Mesenteric fat pad (tissue), 1 donor: ENCODE measurements at places on chromosomes 3 and 15.

GRCh38 chr3:8777978-8778267 is 8.5 kb upstream of the OXTR start:
- no peak for DNase-seq

DNA sequence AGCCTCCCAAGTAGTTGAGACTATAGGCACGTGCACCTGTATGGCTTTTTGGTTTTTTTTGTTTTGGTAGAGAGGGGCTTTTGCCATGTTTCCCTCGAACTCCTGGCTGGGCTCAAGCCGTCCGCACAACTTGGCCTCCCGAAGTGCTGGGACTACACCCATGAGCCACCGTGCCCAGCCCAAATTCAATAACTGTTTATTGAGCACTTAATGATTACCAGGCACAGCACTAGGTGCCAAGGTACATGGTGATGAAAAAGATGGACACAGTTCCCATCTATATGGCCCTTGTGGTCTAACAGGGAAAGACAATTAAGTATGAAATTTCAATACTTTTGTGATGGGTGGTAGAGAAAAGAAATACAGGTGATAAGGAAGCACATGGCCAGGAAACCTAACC is 35.8 kb upstream of the ZNF148 start:
- peak; percentile 33 for DNase-seq

DNA sequence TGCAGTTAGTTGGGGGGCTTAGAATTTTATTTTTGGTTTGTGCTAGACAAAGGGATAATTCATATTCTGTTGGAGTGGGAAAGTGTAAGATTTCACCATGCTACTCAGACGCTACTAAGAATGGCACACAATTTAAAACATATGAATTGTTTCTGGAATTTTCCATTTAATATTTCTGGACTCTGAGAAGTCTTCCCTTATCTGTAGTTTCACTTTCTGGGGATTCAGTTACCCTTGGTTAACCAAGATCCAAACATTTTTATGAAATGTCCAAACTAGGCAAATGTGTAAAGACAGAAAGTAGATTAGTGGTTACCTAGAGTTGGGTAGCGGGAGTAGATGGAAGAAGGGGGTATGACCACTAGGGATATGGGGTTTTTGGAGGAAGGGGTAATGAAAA is 53.1 kb downstream of the TCF12 start:
- DNase-seq = no peak

DNA sequence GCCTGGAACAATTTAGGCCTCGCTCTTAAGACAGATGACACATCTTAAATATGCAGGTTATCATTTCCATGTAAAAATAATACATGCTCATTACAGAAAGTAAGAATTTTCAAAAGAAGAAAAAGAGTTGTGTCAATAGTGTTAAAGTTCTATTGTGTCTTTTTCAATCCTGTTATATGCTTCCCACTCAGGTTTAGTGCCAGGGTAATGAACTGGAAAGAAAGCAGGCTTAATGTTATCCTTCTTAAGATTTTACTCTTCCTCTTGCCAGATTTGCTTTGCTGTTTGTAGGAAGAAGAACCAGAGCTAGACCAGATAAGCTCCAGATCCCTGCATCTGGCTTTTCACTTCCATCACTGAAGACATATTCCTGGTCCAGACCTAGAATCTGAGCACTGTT is 128.6 kb downstream of the TPRG1 start:
- DNase-seq = no peak

DNA sequence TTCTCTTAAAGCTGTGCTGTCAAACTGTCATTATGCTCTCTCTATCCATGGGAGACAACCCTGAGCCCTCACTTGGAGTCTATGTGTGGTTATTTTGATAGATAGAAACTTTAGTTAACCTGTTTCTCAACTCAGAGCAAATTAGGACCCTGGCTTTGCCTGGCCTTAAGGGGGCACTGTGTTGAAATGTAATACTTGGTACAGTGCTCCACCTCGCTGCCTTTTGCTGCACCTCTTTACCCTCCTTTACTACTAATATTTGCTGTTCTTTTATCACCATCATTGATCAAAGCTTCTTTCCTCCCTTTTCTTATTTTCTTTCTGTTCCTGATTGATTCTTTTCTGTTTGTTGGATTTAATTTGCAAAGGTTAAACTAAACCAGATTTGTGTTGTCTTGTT is 34.3 kb downstream of the STT3B start:
- DNase-seq = no peak

DNA sequence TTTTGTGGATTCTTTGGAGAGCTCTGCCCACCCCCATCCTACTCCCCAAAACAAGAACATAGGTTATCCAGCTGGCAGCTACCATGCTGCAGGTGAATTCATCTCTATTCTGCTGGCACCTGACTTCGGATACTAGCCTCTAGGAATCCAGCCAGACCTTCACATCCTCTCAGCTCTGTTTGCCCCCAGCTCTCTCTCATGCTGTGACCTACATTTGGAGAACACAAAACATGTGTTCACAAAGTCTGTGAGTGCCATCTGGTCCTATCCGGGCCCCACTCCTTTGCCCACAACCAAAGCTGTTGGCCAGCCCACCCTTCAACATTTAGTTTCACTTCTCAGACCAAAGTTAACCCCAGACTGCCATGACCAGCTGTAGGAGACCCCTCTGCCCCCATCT is 89.4 kb upstream of the C3orf80 start:
- DNase-seq = no peak

DNA sequence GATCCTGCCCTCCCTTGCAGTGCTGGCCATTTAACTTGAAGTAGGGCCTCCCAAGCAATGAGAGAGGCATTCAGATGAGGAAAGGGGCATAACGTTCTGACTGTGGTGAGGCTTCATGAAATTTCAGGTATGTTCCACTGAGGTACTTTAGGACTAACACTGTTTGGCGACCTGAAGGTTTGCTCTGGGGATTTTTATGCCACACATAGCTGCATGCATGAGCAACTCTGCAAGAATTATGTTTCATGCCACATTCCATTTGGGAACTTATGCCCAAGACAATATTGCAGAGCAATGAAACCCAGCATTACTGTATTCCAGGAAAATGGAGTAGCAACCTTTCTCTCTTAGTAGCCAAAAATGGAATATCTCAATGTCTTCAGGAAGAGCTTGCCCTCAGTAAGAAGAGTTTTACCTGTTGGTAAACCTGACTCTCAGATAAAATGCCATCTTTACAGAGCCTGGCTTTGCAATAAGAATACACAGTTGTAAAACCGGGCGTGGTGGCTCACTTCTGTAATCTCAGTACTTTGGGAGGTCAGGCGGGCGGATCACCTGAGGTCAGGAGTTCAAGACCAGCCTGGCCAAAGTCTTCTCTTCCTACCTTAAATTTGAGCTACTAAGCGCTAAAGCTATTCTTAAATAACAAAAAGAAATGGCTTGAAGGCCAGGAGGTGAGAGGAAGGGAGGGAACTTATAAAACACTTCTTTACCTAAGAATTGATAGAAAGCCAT is 16.7 kb upstream of the TBL1XR1 start:
- no peak for DNase-seq

GRCh38 chr3:179563271-179563783 is 601 bp downstream of the ACTL6A start:
- DNase-seq = peak; percentile 90

GRCh38 chr15:47136236-47136635 is 581.1 kb upstream of the SEMA6D start:
- no peak for DNase-seq

DNA sequence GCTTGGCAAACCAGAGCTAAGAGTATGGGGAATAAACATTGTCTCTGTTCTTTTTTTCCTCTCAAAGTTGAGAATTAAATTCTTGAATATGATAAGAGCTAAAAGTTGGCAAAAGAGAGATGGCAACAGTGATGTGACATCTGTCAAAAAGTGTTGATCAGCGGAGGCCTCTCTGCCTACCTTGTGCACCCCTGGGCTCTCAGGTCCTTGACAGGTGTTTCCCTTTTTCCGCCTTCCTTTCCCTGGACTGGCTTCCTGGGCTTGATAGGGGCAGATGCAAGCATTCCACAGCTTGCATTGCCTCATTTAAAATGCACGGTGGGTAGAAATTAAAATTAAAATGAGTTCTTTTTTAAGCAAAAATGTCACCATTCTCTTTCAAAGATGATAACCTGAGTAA is 84.2 kb downstream of the NSUN3 start:
- no peak for DNase-seq

- no peak for DNase-seq
These were observed 16.5 kb downstream of the SPICE1 start for GRCh38 chr3:113498221-113499005.

DNA sequence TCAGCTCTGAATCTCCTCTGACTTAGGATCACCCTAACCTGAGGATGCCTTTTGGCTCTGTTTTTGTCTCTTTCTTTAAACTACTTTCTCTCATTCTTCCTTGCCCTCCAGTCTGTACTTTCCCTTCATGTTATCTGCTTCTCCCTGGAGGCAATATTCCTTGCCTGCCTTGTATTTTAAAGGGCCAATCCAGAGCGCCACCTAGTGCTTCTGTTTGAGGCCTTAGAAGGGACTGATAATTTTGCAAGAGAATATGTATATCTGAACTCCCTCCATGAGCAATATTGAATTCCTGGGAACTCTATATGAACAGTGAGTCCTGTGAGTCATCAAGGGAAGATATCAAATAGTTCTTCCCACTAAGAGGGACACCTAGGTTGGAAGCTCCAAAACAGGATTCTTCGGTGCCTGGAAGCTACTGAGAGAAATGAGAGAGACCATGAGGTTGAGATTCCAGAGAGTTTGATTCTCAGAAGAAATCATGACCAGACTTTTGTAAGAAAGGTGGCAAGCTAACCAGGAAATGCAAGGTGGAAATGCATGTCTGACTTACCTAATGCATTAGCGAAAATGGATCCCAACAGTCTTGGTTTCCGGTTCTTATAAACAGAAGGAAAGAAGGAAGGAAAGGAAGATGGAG is 203.8 kb upstream of the CD96 start:
- DNase-seq = no peak

DNA sequence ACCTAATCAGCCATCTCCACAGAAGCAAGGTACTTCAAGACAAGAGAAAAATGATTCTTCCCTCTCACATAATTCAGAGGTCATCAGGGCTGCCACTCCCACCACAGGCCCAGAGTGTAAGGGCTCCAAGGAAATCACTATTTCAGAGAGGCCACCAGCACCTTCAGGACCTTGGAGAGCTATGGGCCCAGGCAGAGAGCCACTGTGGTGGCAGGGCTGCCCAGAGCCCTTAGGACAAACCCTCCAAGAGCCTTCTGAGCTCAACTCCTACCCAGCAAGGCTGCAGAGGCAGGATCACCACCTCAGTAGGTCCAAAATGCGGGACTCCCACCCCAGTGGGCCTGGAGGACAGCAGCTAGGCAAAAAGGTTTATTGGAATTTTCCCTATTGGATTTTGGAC is 17.9 kb upstream of the FAN1 start:
- DNase-seq = no peak

DNA sequence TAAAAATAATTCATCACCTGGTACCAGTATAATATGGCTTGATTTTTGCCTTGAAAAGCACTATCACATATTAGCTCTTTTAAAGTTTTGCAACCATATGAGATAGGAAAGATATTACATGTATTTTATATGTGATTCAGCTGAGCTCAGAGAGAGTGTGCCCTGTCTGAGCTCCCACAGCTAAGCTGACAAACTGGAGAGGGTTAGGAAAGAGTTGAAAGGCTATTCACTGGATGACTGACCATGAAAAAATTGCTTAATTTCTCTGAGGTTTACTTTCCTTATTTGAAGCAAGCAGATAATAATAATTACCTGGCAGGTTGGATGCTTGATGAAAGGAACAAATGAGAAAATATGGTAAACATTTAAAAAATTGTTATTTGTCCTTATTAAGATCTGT is 97.4 kb upstream of the CCDC80 start:
- no peak for DNase-seq

GRCh38 chr3:165636684-165637015 is 200.6 kb downstream of the BCHE start:
- no peak for DNase-seq

DNA sequence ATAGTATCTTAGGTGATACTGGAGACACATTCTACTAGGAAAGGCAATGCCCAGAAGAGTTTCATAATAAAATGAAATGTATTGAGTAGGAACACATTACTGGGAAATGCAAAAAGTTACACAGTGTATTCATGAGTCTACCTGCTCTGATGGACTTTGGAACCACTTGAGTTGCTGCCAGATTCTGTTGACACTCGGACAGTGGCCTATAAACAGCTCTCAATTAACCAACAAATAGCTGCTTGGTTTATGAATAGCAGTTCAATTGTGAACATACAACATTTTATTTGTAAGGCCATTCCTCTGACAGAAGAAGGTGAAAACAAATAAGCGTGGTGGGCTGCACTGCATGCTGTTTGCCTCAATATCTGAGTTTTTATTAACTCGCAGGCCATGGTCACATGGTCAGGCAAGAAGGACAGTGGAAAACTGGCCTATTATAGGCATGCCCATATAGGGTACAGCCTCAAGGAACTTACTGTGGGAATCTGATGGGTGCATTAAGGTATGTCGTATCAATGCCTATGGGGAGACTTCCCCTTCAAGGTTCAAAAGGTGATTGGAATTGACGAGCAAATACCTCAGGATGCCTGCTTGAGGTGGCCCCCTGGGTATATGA is 66.2 kb downstream of the C3orf80 start:
- no peak for DNase-seq

GRCh38 chr3:83039422-83039821 is 1278.0 kb upstream of the GBE1 start:
- no peak for DNase-seq

DNA sequence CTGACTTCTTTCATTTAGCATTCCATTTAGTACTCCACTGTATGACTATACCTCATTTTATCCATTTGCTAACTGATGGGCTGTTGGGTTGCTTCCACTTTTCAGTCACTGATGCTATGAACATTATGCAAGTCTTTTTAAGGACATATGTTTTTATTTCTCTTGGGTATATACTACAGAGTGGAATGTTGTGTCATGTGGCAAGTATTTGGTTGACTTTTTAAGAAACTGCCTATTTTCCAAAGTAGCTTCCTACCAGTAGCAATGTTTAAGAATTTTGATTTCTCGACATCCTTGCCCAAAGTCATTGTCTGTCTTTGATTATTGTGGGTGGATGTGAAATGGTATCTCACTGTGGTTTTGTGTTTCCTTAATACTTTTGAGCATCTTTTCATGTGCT is 110.1 kb upstream of the TPM1 start:
- no peak for DNase-seq

DNA sequence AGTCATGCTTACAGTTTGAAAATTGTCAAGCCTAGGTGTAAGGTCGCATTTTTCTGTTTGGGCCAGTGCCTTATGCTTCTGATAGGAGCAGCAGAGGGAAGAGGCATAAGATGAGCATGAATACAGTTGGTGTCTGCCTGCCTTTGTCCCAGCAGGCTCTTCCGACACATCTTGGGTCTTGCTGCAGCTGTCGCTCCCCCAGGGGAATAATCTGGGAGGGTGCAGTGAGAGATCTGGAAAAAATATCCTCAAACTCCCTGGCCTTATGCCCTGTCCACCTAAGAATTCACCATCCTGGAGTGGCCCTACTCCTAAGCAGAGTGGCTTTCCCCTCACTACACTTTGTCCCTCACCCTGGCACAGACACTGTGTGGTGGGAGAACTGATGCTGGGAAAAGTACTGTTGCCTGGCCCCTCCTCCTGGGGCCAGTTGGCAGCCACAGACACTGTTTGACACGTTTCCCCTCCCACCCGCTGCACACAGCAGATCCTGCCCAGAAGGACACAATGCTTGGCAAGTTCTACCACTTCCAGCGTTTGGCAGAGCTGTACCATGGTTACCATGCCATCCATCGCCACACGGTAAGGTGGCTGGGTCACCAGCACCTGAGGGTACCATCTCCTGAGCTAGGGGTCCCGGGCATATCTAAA is 21.1 kb upstream of the RHO start:
- no peak for DNase-seq
